ENCODE measurements at places on chromosomes 5 and 9. TPM values are rescaled to one million over a fixed set of nuclear protein-coding genes. Genes with fewer than 3 reads are reported as not detected.

DNA sequence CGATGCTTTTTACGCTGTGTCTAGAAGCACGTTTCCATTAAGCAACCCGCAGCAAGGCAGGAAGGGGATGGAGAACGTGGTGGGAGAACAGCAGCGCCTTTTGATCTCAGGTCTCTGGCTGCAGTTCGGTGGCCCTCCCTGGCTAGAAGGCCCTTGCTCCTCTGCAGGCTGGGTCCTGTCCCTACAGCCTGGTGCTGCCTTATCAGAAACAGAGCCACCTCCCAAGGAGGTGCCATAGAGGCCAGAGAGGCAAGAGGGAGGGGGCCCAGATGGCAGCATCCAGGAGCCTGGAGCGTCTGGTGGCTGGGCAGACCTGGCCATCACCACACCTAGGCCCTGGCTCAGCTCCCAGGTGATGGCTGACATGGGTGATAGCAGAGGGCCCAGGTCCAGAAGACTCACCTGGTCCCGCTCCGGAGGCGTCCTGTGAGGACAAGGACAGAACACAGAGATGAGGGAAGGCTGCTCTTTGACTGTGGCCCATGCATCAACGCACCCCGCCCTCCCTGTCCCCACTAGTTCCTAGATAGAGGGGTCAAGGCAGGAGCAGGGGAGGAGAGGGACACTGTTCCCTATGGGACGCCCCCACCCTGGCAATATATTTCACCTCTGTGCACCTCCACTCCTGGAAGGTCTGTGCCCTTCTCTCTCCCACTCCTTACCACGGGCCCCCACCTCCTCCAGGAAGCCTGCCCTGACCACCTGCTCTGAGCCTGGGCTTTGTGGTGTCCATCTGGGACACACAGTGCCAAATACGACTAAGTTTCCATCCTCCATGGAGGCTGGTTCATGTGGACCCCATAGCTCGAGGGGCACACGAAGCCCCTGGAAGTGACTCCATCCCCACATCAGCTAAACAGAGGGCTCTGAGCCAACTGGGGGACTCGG lies 41.6 kb upstream of the SARDH start:
- no peaks in the 10 kb centered on the region for H3K4me1 ChIP-seq
- H3K27me3 ChIP-seq: no peaks in the 10 kb centered on the region
- no peak for DNase-seq
- no peak overlapping the region for H3K4me3 ChIP-seq
- no peaks in the 10 kb centered on the region for H3K36me3 ChIP-seq

GRCh38 chr5:20445326-20445860 lies 457.4 kb upstream of the CDH18 start:
- no peak overlapping the region for H3K27ac ChIP-seq
- no peak overlapping the region for H3K4me3 ChIP-seq
- no peaks in the 10 kb centered on the region for H3K4me1 ChIP-seq
- no peaks in the 10 kb centered on the region for H3K36me3 ChIP-seq
- no peak for DNase-seq

- peaks cover 3% of the 10 kb centered on the region for H3K36me3 ChIP-seq
- no peak for DNase-seq
- peaks cover 7% of the 10 kb centered on the region for H3K4me1 ChIP-seq
- no peak overlapping the region for H3K4me3 ChIP-seq
Measured at GRCh38 chr9:112542593-112543292, 56.1 kb downstream of the KIAA1958 start.

- H3K36me3 ChIP-seq: no peaks in the 10 kb centered on the region
- H3K27me3 ChIP-seq: no peaks in the 10 kb centered on the region
- H3K4me1 ChIP-seq: peaks cover 2% of the 10 kb centered on the region
- no peak for DNase-seq
- no peak overlapping the region for H3K27ac ChIP-seq
- no peak overlapping the region for H3K4me3 ChIP-seq
Measured at GRCh38 chr5:36056422-36056821, 10.3 kb downstream of the UGT3A2 start.

DNA sequence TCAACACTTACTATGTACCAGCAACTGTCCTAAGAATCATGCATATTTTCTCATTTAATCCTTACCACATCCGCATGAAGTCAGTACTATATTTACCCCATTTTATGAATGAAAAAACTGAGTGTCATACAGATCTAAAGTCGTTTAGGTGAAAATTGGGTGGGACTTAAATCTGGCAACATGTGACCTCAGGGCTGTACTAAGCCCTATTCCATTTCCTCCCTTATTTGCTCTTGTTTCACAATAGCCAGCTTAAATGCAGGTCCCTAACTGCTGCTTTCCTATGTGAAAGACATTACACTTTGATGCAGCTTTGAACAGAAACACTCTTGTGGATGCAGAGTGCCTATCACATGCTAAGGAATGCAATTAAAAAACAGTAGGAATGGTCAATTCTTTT lies 2.5 kb upstream of the RAB14 start:
- peaks cover 34% of the 10 kb centered on the region for H3K4me1 ChIP-seq
- H3K27ac ChIP-seq: no peak overlapping the region
- H3K27me3 ChIP-seq: no peaks in the 10 kb centered on the region
- no peak overlapping the region for H3K4me3 ChIP-seq
- DNase-seq: no peak

DNA sequence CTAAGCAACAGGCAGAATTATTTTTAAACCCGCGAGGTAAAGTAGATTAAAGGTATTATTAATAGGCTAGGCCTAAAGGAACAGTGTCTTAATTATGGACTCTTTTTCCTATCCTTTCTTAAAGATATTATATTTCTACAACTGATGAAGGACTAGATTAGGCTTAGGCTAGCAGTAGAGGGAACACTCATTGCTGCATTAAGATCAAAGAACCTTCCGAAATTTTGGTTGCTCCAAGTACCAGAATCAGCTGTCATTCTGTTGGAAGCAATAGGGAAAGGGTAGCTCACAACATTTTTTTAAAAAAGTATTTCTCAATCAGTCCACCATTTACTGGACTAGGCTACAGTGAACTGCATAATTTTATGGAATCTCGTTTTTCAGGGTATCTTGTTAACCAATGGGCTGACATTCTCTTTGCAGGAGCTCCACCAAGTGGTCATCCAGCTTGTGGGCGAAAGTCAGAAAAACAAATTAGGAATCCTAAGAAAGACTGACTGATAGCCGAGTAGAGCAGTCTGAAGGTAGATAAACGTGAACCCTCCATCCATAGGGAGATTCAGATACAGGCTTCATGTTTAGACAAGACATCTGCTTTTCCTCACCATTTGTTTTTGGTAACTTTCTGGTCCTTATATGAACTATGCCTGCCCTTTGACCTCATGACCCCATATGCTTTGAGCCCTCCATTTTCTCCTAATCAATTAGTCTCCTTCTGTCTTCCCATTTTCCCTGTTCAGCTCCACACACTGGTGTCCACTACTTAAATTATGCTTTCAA lies 103.6 kb upstream of the CHD1 start:
- H3K27ac ChIP-seq: peak overlapping the region; percentile 93
- H3K36me3 ChIP-seq: peaks cover 16% of the 10 kb centered on the region
- H3K27me3 ChIP-seq: no peaks in the 10 kb centered on the region
- peak overlapping the region; percentile 77 for H3K4me3 ChIP-seq
- peaks cover 29% of the 10 kb centered on the region for H3K4me1 ChIP-seq

- DNase-seq: no peak
- no peak overlapping the region for H3K4me3 ChIP-seq
- H3K27ac ChIP-seq: no peak overlapping the region
- no peaks in the 10 kb centered on the region for H3K27me3 ChIP-seq
- no peaks in the 10 kb centered on the region for H3K4me1 ChIP-seq
Measured at GRCh38 chr5:81949462-81949861, 22.4 kb upstream of the ATG10 start.

GRCh38 chr5:148739524-148739923 lies 85.2 kb upstream of the HTR4 start:
- H3K27ac ChIP-seq: no peak overlapping the region
- H3K4me3 ChIP-seq: no peak overlapping the region
- peaks cover 13% of the 10 kb centered on the region for H3K4me1 ChIP-seq
- no peaks in the 10 kb centered on the region for H3K36me3 ChIP-seq
- H3K27me3 ChIP-seq: peaks cover 29% of the 10 kb centered on the region
- no peak for DNase-seq

DNA sequence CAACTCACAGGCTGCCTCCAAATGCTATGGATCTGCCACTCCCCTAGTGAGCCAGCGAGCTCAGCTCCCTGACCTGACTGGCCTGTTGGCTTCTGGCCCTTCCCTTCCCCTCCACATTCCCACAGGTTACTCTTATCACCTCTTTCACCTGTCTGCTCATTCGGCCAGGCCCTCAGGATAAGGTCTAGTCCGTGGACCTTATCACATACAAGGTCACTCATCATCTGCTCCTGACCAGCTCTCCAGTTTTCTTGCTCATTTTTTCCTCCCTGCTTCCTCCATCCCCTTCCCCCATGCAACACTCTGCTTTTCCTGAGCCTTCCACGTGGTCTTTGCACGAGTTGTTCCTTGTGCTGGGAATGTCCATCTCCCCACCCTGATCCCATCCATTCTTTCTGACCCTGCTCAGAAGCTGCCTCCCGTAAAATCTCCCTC lies 25.9 kb upstream of the NDST1 start:
- no peaks in the 10 kb centered on the region for H3K27me3 ChIP-seq
- H3K36me3 ChIP-seq: no peaks in the 10 kb centered on the region
- no peak for DNase-seq
- H3K4me1 ChIP-seq: peaks cover 4% of the 10 kb centered on the region

DNA sequence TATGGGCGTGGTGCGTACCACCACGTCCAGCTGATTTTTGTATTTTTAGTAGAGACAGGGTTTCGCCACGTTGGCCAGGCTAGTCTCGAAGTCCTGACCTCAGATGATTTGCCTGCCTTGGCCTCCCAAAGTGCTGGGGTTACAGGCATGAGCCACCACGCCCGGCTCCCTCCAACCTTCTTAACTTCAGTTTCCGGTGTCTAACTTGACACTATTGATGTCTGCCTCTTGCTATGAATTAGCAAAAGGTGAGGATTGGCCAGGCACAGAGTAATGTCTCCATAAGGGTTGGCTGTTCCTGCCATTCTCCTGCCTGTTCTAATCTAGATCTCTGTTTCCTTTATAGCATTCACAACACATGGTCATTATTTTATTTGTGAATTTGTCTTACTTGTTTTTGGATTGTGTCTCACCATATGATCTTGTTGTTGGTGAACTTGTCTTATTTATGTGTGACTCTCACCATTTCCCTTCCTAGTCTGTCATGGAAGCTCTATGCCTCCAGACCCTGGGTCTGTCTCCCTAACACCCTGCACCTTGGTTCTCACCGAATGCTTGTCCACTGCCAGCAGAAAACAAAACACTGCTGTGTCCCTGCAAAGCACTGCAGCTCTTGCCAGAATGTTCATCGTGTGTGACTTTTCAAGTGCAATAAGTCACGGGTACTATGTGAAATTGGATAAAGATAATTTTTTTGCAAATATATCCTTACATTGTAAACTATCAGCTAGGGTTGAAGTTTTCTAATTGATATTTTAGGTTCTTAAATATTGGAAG lies 26.0 kb downstream of the BASP1 start:
- no peaks in the 10 kb centered on the region for H3K36me3 ChIP-seq
- no peaks in the 10 kb centered on the region for H3K27me3 ChIP-seq
- H3K27ac ChIP-seq: no peak overlapping the region
- no peak for DNase-seq
- H3K4me1 ChIP-seq: no peaks in the 10 kb centered on the region

DNA sequence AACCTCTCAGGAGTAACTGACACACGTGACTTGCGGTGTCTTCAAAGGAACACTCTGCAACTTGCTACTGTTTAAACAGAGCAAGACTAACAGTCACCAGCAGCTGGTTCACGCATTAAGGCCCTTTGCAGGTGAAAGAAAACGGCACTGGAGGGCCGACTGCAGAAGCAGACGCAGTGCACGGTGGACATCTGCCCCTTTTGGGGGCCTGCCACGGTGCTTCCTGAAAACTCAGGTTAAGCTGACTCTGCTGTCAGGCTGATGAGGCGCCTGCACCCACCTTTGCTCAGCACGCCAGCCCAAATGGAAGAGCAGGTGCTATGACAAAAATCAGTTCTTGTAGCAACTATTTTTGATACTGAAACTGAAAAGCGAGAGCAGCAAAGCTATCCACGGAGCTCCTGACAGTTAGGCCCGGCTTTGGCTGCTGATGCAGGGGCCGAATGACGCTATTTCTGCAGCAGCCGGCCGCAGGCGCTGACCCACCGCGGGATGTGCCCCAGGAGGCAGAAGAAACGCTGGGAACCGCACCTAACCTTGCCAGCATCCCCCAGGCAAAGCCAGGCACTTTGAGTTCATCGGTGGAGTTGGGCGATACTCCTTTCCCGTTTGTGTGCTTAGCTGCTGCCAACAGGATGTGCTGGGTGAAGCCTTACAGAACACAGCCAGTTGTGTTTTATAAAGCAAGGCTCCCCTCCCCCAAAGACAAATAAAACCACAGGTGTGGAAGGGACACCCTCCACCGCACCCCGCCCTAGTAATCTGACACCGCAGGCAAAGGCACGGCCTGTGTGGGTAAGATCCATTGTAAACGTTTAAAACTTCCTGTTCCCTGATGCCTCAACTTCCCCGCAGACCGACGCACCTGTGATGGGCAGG lies 21.1 kb upstream of the TERT start:
- H3K4me1 ChIP-seq: peaks cover 36% of the 10 kb centered on the region
- H3K36me3 ChIP-seq: no peaks in the 10 kb centered on the region
- H3K27ac ChIP-seq: peak overlapping the region; percentile 90
- H3K27me3 ChIP-seq: no peaks in the 10 kb centered on the region
- peak; percentile 69 for DNase-seq
- H3K4me3 ChIP-seq: peak overlapping the region; percentile 75

GRCh38 chr9:125540497-125540896 lies 166.5 kb downstream of the MAPKAP1 start:
- H3K4me1 ChIP-seq: peaks cover 3% of the 10 kb centered on the region
- H3K4me3 ChIP-seq: no peak overlapping the region
- H3K36me3 ChIP-seq: peaks cover 47% of the 10 kb centered on the region

GRCh38 chr5:156681265-156681664 lies 168.8 kb upstream of the PPP1R2B start:
- DNase-seq: no peak
- H3K4me1 ChIP-seq: peaks cover 2% of the 10 kb centered on the region
- H3K4me3 ChIP-seq: no peak overlapping the region
- no peak overlapping the region for H3K27ac ChIP-seq
- peaks cover under 1% of the 10 kb centered on the region for H3K27me3 ChIP-seq

DNA sequence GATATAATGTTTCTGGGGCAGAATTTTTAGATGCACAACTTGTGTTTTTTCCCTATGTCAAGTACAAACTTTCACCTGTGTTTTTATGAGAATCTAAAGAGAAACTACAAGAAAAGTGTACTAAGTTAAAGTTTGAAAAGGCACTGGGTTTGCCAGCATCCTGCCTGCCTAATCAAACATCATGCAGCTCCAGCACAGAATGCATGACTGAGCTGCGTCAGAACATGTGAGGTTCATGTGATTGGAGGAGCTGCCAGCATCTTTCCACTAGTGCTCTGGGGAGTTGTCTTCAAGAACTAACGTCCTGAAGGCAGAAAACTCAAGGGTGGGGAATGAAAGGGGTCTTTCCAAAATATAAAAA lies 46.1 kb upstream of the RIC1 start:
- no peaks in the 10 kb centered on the region for H3K27me3 ChIP-seq
- no peaks in the 10 kb centered on the region for H3K36me3 ChIP-seq
- DNase-seq: peak; percentile 25
- peak overlapping the region; percentile 89 for H3K27ac ChIP-seq
- H3K4me3 ChIP-seq: no peak overlapping the region
- H3K4me1 ChIP-seq: peaks cover 40% of the 10 kb centered on the region

ARL10 gene
- 12.7 TPM for total RNA-seq

ZBED3 gene
- 10.5 TPM for total RNA-seq

C5orf52 gene
- not detected for total RNA-seq

SLC4A9 gene
- total RNA-seq: not detected

GABRP gene
- not detected for total RNA-seq

PRR7 gene
- 7.6 TPM for total RNA-seq

IFNA2 gene
- total RNA-seq: not detected

SMC5 gene
- total RNA-seq: 48.3 TPM

GDA gene
- total RNA-seq: not detected

PRR16 gene
- not detected for total RNA-seq

LRRC19 gene
- not detected for total RNA-seq

RARS1 gene
- total RNA-seq: 102 TPM

WNK2 gene
- total RNA-seq: not detected

SHISAL2B gene
- not detected for total RNA-seq

PPP3R2 gene
- not detected for total RNA-seq

RASGRF2 gene
- total RNA-seq: 35.9 TPM

Data from naive thymus-derived CD8-positive, alpha-beta T cell (primary cell).